Progenitor cell of endocrine pancreas (in vitro differentiated cells): ENCODE measurements at places on chromosomes 3 and 15.

DNA sequence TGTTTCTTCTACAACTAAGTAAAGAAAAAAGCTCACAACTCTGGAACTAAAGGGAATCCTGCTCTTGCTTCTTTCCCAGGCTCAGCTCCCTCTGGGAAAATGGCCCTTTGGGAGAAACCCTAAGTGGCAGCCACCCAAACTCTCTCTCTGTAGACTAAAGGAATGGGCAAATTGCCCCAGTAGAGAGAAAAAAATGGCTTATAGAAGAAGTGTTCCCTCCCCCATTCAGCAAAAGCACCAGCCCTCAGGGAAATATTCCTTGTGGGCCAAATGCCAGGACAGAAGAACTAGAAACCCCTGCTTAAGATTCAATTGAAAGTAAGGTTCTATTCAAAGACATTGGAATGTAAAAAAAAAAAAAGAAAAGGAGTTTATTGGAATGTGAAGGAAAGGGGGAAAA, 603.7 kb upstream of the ALCAM start:
- no peaks in the 10 kb centered on the region for H3K36me3 ChIP-seq
- H3K27me3 ChIP-seq, result no peaks in the 10 kb centered on the region

DNA sequence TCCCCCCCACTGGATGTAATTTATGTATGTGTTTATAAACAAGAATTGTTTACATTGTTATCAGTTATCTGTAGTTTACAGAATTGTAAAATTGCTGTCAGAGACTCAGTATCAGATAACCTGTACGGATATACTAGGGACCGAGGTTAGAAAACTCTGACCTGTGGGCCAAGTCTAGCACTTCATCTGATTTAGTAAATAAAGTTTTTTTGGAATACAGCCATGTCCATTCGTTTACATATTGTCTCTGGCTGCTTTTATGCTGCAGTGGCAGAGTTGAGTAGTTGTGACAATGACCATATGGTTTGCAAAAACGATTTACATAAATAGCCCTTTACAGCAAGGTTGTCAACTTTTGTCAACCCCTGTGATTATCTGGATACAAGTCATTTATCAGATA, 52.6 kb downstream of the LRRC28 start:
- H3K27ac ChIP-seq, result no peak overlapping the region
- no peak overlapping the region for H3K4me3 ChIP-seq
- no peaks in the 10 kb centered on the region for H3K36me3 ChIP-seq

DNA sequence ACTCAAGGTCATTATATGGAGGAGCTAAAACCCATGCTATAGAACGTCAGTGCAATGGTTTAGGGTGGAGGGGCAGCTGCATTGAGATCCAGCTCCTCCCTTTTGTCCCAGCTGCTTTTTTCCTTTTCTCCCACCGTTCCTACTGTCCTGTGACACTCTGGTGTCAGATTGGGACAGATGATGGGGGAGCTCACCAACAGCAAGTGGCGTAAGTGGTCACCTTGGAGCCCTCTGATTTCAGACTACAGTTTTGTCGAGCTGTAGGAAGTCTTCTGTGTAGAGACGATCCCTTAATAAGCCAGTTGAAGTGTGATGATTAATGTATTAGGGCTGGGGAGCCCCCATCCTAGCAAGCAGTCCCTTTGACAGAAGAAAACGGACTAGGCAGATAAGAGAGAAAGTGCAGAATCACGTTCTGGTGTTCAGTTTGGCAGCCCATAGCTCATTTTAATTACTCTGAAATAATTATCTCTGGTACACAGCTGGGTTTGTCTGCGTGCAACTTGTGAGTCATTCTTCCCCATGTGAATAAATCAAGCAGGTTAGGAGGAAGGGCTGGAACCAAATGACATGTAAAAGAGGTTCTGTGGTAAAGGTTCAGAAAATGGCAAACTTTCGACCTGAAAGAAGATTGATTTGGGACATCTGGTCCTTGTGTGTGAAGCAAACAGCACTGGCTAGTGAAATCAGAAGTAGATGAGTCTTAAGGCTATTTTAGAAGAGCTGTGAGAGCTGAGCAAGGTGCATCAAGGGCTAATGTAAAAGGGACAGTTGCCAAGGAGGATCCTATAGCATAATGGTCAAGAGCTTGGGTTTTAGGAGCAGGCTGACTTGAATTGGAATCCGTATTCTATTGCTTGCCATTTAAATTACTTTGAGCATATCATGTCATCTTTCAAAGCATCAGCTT, 241.4 kb downstream of the EDEM1 start:
- peaks cover 7% of the 10 kb centered on the region for H3K27me3 ChIP-seq
- peaks cover 7% of the 10 kb centered on the region for H3K4me1 ChIP-seq
- no peaks in the 10 kb centered on the region for H3K36me3 ChIP-seq
- H3K4me3 ChIP-seq, result no peak overlapping the region
- DNase-seq, result no peak
- no peak overlapping the region for H3K27ac ChIP-seq

DNA sequence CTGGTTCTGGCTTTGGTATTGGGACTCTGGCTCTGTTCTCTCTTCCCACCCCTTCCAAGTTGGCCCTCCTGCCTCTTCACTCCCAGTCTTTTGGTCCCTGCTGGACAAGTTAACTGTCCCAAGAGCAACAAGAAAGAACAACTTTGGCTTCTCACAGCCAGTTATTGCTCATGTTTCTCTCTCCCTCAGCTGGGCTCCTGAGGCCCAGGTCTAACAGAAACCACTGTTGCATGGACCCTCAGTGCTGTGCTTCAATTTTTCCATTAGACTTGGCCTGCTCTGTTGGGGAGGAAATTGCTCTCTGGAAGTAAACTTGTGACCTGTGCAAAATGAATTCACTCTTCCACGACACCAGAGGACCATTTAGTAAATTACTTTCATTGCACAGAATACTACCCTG, 64.5 kb downstream of the CHST2 start:
- H3K4me3 ChIP-seq, result no peak overlapping the region
- H3K4me1 ChIP-seq, result no peaks in the 10 kb centered on the region
- H3K27me3 ChIP-seq, result no peaks in the 10 kb centered on the region
- H3K36me3 ChIP-seq, result no peaks in the 10 kb centered on the region

- no peaks in the 10 kb centered on the region for H3K36me3 ChIP-seq
- no peak overlapping the region for H3K27ac ChIP-seq
- no peak overlapping the region for H3K4me3 ChIP-seq
- no peaks in the 10 kb centered on the region for H3K27me3 ChIP-seq
- DNase-seq, result no peak
These were observed 113.8 kb upstream of the P2RY1 start for GRCh38 chr3:152720951-152721718.

DNA sequence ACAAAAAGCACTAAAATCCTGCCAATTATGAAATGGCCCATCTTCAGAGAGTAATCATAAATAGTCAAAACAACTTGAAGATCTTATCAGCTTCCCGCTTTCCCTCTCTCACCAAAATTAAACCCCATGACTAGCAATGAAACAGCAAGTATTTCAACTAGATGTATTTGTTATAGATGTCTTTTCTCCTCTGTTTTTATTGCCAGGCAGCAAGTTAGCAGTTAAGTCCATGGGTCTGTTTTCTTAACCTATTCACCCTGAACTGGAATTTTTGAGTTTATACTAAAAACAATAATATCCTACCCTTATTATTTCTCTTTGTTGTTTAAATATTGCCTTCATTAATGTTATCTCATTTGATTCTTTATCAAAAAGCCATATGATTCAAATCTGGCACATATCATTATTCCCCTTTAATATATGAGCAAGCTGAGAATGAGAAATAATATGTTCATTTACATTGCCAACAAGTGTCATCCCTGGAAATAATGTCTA, 23.3 kb downstream of the AQP9 start:
- no peak overlapping the region for H3K27ac ChIP-seq
- no peaks in the 10 kb centered on the region for H3K4me1 ChIP-seq
- DNase-seq, result no peak
- no peak overlapping the region for H3K4me3 ChIP-seq
- H3K36me3 ChIP-seq, result no peaks in the 10 kb centered on the region
